Keratinocyte (primary cell): ENCODE measurements at places on chromosomes 3 and 15.

DNA sequence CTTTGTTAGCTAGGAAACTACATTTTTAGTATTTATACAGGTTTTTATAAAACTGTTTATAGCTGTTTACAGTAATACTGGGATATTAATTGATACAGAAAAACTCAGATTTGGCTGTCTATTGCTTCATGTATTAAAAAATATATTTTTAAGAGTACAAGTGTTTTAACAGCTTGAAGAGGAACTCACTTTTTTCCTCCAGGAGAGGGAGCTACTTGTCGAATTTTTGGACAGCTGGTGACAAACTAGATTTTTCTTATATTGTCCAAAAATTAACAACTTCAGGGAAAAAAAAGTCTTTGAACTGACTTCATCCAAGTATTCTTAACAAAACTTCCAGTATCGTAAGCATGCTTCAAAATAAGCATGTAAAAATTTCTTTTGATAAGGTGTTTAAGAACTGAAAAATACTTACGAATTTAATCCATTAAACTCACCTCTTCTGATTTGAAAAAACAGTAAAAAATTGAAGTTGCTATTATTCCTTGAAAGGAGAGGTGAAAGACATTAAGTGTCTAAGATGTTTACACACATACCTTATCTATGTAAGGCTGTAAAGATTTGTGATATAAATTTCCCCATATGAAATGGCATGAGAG lies 4.0 kb downstream of the DIPK2A start:
- no peak for DNase-seq

DNA sequence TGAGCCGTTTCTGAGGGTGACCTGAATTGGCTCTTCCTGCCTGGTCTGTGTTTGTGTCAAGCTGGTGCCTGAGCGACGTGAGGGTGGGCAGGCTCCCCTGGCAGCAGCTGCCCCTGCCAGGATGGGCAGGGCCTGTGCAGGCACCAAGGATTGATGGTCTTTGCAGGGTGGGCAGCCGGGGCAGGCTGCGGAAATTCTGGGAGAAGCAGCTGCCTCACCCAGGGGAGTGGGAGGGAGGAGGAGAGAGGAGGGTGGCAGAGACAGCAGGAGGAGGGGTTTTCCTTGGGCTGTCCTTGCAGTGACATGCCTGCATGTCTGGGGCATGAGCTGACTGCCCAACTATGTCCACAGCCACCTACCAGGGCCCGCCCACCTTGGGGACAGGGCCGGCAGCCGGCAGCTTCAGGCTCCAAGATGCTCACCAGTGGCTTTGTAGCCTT lies 27.9 kb upstream of the SLC6A6 start:
- DNase-seq: no peak

DNA sequence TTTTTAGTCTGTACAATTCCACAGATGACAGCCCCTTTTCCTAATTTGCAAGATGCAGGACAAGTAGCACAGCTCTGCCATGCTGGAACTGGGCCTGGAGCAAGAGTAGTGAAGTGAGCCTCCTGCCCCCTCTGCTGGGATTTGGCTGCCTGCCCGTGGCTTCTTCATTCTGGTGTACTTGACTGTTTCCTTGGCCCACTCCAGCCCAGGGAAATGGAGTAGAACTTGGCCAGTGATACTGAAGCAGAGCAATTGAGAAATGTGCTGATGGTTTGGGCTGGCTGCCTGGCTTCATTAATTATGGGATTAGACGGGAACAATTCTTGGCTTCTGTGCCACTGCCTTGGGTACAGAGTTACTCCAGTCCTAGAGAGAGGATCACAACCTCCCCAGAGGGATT lies 2.8 kb downstream of the GPD1L start:
- no peak for DNase-seq

- no peak for DNase-seq
Observed at GRCh38 chr15:47711655-47712054, 5.7 kb upstream of the SEMA6D start.

DNA sequence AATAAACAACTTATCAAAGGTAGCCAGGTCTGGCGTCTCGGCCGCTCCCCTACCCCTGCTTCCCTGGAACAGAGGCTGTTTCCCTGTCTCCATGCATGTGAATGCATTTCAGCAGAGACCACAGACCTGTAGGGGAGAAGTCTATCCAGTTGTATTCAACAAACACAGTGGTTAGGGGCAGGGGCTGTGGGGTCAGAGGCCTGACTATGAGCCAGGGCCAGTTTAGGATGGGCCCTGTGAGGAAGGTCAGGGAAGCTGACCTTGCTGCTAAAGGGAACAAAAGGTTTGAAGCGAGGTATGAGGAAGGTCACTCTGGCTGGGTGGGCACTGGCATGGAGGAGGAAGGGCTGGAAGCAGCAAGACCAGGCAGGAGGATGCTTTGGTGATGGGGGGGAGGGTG lies 184.6 kb downstream of the XXYLT1 start:
- DNase-seq: no peak

- DNase-seq: no peak
Observed at GRCh38 chr3:27326202-27326601, 43.0 kb downstream of the NEK10 start.

DNA sequence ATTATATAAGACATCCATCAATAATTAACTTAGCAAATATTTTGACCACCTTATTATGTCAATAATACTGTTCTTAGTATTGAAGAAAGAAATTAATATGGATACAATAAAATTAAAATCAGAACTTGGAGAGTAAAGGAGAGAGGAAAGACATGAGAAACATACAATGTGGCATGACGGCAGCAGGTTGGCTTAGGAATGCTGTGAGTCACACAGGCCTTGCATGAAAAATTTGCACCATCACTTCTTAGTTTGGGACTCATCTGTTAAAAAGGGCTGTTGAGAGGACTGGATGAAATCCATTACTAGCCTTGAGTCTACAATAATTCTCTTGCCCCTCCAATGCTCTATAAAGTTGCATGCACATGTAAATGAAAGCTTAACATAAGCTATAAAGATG lies 880.8 kb downstream of the ROBO1 start:
- DNase-seq: no peak

DNA sequence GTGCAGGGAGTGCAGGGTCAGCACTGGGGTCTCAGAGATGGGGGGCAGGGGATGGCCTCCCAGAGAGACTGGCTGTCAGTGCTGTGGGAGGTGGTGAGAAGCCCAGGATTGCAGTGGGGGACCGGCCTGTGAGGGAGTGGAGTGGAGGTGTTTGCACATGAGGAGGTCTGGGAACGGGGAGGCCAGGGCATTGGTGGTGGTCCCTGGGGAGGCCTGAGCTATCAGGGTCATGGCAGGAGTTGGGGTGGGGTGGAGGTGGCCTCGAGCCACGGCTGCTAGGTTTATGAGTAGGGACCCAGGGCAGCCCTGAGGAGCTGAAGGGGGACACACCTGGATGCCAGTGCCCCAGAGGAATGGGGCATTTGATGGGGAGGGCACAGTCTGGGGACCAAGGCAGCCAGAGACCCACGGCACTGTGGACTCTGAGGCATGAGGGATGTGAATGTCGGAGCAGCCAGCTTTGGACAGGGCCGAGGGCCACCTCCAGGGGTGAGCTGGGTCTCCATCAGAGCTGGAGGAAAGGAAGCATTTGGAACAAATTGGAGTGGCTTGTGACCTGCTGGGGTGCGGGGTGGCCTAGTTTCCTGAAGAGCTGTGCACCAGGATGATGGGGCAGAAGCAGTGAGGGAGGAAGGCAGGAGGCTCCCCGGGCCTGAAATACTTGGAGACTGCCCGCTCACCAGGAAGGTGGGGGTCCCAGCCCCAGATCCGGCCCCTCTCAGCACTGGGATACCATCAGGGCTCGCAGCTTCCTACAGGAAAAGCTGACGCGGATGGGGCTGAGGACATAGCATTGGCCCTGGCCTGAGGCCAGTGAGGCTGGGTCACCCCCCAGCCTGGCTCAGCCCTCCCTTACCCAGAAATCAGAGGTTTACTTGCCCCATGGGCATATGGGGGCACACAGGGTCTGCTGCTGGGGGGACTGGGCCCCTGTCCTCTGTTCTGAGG lies 9.5 kb upstream of the CSPG4 start:
- no peak for DNase-seq

DNA sequence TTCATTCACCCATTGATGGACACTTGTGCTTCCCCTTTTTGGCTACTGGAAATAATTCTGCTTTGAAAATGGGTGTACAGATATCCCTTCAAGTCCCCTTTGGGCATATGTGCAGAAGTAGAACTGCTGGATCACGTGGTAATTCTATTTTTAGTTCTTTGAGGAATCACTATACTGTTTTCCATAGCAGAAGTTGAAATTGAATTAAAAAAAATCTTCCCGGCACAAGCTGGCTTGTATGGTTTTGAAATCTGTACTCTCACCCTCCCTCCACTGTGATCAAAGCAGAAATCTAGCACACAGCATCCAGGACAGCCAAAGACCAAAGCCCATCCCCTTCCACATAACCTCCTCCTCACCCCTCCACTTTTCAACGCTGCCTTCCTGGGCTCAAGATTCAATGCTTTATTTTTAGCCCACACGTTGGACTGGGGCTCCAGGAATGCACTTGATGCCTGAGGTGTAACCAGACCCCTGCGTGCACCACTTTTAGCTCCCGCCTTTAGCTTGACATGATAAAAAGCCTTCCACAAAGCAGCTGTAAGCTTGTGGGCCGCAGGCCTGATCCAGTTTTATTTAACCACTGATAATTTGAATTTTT lies 29.9 kb downstream of the TMEM40 start:
- no peak for DNase-seq

GRCh38 chr3:123447749-123448517 lies 957 bp downstream of the ADCY5 start:
- DNase-seq: no peak

GRCh38 chr15:98596885-98597392 lies 51.4 kb upstream of the IGF1R start:
- DNase-seq: no peak

GRCh38 chr3:181103605-181104004 lies 114.1 kb upstream of the DNAJC19 start:
- DNase-seq: no peak

DNA sequence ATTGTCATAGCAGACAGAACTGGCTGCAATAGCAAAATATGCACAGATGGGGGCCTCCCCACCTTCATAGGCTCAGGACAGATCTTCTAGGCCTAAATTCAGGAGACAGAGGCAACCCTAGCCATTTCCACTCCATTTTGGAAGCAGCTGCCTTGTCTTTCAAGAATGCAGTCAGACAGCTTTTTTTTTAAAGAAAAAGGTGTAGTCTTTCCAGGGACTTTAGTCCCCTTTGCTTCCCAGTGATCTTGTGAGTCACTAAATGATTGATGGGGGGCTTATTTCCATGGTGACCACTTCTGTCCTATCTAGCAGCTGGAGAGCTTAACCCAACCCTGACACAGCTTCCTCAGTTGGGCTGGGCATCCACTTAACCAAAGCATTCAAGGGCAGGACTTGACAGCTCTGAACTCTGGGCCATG lies 165.9 kb downstream of the TPRG1 start:
- no peak for DNase-seq

- DNase-seq: no peak
Observed at GRCh38 chr3:45604999-45605398, 10.4 kb downstream of the LIMD1 start.

- no peak for DNase-seq
Observed at GRCh38 chr3:124671106-124671505, 59.1 kb upstream of the UMPS start.

DNA sequence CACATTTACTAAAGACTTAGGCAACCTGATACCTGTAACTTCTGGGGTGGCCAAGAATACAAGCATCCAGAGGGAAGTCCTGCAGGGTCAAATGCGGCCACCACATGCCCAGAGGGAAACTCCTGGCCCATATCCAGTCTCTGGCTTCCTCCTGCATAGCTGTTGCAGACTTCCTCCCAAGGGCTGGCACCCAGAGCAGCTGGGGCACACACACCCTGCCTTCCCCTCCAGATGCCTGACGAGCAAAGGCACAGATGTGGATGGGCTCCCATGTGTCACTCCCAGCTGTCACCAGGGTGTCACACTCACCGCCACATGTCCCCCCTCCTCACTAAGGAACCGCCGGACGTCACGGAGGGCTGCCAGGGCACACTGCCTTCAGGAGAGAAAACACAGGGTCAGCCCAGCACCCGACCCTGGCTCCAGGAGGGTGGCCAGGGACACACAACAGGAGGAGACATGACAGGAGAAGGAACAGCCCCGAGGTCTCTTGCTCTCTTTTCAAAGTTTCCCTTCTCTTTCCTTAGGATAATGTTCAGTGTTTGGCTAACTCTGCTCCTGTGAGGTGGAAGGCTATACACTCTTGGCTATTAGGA lies 13.2 kb downstream of the PFKFB4 start:
- DNase-seq: no peak

GRCh38 chr15:93089727-93090305 lies 805 bp upstream of the RGMA start:
- no peak for DNase-seq

- no peak for DNase-seq
Observed at GRCh38 chr15:90716317-90716975, 700 bp upstream of the BLM start.

GRCh38 chr3:129095285-129095684 lies 26.3 kb downstream of the RAB43 start:
- DNase-seq: no peak

- no peak for DNase-seq
Observed at GRCh38 chr3:148863814-148864213, 1.3 kb upstream of the CPA3 start.

DNA sequence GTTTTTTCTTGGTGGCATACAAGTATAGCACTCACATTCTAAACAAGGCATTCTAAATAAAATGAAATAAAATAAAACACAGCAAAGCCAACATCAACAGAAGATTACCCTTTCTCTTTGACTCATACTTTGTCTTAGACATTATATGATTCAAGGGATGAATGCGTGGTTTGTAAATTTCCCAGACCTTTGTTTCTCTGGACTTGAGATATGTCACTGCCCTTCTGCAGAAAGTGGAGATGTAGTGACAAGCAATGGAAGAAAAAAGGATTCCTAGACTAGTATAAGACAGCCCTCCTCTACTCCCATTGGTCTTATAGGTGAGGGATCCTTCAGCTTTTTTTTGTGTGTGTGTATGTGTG lies 22.4 kb downstream of the NANOGP8 start:
- no peak for DNase-seq

- no peak for DNase-seq
Observed at GRCh38 chr15:49620199-49620598, 419 bp downstream of the FAM227B start.

DNA sequence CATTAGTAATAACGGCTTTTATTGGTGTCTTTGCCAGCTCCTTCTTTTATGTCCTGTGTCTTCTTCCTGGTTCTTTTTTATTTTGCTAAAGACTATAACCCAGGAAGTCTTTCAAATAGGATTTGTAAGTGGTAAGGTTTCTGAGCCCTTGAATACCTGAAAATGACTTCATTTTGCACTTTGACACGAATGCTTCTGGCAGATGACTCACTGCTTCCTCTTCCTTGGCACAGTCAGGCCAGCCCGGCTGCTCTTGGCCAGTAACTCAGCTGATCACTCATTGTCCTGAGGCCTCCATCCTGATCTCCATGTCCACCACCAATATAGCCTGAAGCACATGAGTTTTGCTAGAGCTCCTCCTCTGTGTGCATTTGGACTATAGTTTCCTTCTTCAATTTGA lies 48.7 kb upstream of the NR2E3 start:
- DNase-seq: peak; percentile 71

GRCh38 chr3:24645047-24645446 lies 150.4 kb upstream of the THRB start:
- no peak for DNase-seq

- no peak for DNase-seq
Observed at GRCh38 chr15:70852501-70853317, 1.2 kb downstream of the LARP6 start.

- DNase-seq: no peak
Observed at GRCh38 chr15:40096094-40096891, 12.4 kb downstream of the BMF start.

GRCh38 chr15:91867581-91868026 lies 14.1 kb downstream of the SLCO3A1 start:
- peak; percentile 91 for DNase-seq
